ENCODE measurements at places on chromosomes 2 and 18.

DNA sequence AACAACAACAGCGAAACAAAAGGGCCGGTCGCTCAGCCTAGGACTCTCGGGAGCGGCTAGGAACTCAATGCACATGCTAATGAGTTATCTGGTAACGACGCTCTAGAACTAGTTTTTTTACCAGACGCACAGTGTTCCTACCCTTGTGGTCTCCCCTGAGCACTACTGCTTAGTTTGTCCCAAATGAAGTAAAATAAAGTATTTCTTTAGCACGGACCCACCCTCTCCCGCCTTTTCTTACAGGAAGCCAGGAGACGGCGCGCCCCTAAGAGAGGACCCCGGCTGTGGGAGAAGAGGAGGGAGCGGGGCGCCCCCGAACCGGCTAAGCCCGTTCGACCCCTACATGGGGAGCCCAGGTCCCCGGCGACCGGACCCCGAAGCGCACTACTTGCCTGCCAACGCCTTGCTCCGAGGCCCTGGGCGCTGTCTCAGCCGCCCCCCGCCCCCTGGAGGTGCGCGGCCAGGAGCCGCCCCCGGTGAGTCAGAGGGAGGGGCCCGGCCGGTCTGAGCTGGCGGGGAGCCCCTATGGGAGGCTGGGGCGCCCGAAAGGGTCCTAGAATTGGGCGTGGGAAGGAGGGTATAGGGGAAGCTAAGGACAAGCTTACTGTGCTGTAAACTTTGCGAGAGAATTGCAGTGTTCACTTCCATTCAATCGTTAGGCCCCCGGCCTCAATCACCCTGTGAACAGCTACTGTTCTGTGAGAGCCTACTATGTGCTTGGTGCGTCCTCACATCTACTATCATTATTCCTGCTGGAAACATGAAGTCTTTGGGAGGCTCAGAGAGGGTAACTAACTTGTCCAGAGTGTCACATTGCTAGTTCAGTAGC, 3.6 kb upstream of the CAPG start:
- H3K36me3 ChIP-seq: no peaks in the 10 kb centered on the region
- peak overlapping the region; percentile 21 for H3K4me3 ChIP-seq
- H3K4me1 ChIP-seq: peaks cover 26% of the 10 kb centered on the region
- H3K27ac ChIP-seq: peak overlapping the region; percentile 58
- H3K27me3 ChIP-seq: no peaks in the 10 kb centered on the region

- no peaks in the 10 kb centered on the region for H3K36me3 ChIP-seq
- H3K27me3 ChIP-seq: no peaks in the 10 kb centered on the region
- H3K4me1 ChIP-seq: peaks cover 14% of the 10 kb centered on the region
- H3K27ac ChIP-seq: no peak overlapping the region
Measured at GRCh38 chr2:10233131-10234012, 69.3 kb upstream of the HPCAL1 start.

DNA sequence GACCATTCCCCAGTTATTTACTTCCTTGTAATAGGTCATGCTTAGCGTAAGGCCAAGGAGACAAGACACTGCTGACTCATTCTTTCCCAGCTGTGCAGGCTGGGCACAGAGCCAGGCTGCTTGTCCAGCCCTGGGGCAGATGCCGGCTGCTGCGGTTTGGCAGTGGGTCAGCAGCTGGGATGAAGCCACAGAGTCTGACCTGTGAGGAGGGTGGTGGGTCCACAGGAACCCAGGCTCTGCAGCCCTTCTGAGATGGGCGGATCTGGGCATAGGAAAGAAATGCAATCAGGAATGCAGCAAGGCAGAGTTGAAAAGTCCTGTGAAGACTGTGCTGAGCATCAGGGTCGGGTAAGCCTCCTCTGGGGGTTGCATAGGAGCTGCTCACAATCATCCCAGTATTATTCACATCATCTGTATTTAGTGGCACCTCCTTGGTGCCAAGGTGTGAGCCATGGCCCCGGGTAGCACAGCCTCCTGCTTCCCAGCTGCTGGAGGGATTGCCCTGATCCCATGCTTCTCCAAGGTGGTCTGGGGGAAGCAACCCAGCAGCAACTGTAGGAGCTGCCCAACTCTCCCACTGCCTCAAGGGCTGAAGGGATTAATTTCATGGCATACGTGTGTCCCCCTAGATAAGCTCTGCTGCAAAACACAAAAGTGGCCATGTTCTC, 139.0 kb downstream of the DDX1 start:
- peaks cover 38% of the 10 kb centered on the region for H3K4me1 ChIP-seq
- H3K27ac ChIP-seq: no peak overlapping the region
- H3K4me3 ChIP-seq: no peak overlapping the region

DNA sequence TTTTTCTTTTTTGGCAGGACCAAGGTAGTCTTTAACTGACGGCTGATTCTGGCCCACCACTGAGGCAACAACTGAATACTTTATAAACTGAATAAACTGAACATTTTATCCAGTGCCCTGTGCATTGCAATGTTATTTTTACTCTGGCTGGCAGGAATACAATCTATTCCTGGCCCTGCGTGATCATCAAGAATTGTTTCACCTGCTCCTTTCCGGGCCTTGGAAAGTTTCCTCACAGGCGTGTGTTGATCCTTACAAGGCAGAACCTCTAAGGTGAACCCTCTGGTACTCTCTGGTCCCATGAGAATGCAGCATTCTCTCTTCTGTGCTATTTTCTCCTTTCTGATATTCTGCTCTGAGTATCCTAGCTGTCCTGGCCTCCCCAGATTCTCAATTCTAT, 113.7 kb upstream of the KLHL29 start:
- H3K36me3 ChIP-seq: no peaks in the 10 kb centered on the region
- H3K27ac ChIP-seq: no peak overlapping the region
- DNase-seq: no peak
- H3K4me3 ChIP-seq: no peak overlapping the region
- H3K27me3 ChIP-seq: no peaks in the 10 kb centered on the region

- H3K4me1 ChIP-seq: peaks cover 14% of the 10 kb centered on the region
- no peak overlapping the region for H3K4me3 ChIP-seq
- no peak for DNase-seq
- H3K27ac ChIP-seq: no peak overlapping the region
- H3K27me3 ChIP-seq: no peaks in the 10 kb centered on the region
Measured at GRCh38 chr2:231272991-231273390, 74.6 kb downstream of the ARMC9 start.

GRCh38 chr2:174730698-174731018, 33.6 kb downstream of the CHRNA1 start:
- no peaks in the 10 kb centered on the region for H3K36me3 ChIP-seq
- DNase-seq: no peak
- H3K4me3 ChIP-seq: no peak overlapping the region
- no peak overlapping the region for H3K27ac ChIP-seq
- no peaks in the 10 kb centered on the region for H3K27me3 ChIP-seq
- peaks cover 16% of the 10 kb centered on the region for H3K4me1 ChIP-seq

DNA sequence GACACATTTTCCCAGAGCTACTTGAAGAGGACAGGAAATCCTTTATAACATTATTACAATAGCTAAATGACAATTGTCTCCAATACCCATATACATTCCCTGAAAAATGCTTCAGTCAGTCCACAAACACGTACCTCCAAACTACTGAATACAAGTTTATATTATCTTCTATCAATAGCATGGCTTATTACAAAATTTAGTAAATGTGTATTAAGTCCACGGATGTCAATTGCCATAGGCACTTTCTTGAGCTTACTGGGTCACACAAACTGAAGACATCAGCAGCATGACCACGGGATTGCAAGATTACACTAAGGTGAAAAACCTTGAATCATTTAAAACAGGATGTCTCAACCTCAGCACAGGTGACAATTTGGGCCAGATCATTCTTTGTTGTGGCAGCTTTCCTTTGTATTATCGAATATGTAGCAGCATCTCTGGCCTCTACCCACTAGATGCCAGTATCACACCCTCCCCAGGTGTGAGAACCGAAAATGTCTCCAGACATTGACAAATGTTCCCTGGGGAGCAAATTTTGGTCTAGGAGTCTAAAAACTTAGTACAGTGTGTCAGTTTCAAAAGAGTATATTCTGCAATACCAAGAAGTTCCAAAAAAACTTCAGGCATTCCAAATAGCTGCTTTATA, 1.4 kb downstream of the MBD2 start:
- H3K27me3 ChIP-seq: no peaks in the 10 kb centered on the region
- peaks cover 50% of the 10 kb centered on the region for H3K4me1 ChIP-seq
- H3K36me3 ChIP-seq: no peaks in the 10 kb centered on the region
- no peak overlapping the region for H3K4me3 ChIP-seq

All from body of pancreas (tissue), 4 donors.